ENCODE measurements at places on chromosomes 6 and 20.

DNA sequence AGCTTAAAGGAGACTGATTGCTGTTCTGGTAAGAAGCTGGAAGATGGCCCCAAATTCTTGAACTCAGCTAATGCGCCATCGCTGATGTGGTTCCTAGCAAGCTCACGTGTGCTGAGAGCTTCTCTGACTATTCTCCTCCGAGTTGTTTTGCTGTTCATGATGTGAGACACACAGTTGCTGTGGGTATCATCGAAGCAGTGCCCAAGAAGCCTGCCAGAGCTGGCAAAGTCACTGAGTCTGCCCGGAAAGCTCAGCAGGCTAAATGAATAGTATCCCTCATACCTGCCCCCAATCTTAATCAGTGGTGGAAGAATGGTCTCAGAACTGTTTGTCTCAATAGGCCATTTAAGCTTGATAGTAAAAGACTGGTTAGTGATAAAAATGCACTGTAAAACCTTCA, 28.3 kb upstream of the BCLAF1 start:
- no peak for DNase-seq
- no peaks in the 10 kb centered on the region for H3K36me3 ChIP-seq

GRCh38 chr6:6889601-6890000, 218.2 kb upstream of the RREB1 start:
- DNase-seq: no peak
- H3K27ac ChIP-seq: no peak overlapping the region
- no peaks in the 10 kb centered on the region for H3K27me3 ChIP-seq
- no peaks in the 10 kb centered on the region for H3K4me1 ChIP-seq
- no peaks in the 10 kb centered on the region for H3K36me3 ChIP-seq
- H3K4me3 ChIP-seq: no peak overlapping the region

- DNase-seq: no peak
- H3K27me3 ChIP-seq: no peaks in the 10 kb centered on the region
- no peak overlapping the region for H3K4me3 ChIP-seq
Measured at GRCh38 chr20:40739841-40740240, 50.8 kb upstream of the MAFB start.

DNA sequence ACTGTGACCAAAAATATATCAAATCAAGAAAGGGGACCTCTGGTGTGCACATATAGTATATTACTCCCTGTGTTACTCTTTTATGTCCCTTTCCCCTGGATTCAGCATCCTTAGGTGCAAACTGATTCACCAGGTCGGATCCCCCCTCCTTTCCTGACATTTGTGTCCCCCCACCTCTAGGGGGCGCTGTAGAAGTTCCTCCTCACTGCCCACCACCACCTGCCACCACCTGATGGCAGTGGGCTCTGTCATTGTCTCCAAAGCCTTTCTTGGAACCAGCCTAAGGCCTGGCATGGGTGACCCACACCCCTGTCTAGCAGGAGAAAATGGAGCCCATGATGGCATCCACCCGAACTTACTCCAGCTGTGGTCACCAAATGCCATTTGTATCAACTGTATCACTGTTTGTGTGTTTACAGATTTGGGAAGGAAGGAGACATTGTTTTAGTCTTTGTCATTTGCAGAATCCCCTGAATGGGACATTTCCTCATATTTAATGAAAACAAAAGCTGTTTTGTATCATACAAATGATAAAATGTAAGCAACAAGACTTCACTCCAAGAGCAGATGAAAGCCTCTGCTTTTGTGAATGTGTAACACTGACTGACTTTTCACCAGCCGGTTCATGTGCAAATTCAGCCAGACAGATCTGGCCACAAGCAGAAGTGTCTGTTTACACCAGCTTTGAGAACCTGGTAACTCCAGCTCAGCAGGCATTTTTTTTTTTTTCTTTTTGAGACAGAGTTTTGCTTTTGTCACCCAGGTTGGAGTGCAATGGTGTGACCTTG, 66.2 kb downstream of the ARMC2 start:
- no peaks in the 10 kb centered on the region for H3K36me3 ChIP-seq
- no peaks in the 10 kb centered on the region for H3K4me1 ChIP-seq
- no peak for DNase-seq
- no peak overlapping the region for H3K4me3 ChIP-seq

DNA sequence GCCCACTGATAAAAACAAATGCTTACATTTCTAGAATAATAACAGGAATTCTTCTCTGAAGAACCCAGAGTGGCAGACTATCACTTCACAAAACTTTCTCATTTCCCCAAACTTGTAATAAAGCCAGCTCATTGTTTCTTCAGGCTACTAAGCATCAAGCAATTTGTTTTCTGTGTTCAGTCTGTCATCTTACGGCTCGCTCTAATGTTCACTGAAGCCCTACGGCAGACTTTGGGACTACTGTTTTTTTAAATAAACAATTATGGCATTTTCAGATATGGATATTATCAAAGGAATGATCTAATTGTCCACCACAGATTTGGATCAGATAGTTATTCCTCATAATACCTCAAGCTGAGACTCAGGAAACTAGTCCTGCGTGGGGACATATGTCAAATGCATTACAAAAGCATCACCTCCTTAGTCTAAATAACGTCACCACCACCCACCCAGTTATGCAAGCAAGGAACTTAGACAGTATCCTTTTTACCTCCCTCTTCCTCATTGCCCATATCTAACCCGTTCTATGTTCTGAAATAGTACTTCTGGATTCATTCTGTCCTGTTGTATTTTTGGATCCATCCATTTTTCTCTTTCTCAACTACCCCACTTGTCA, 415.1 kb downstream of the PLCB1 start:
- H3K27me3 ChIP-seq: no peaks in the 10 kb centered on the region
- no peak overlapping the region for H3K27ac ChIP-seq
- H3K4me3 ChIP-seq: no peak overlapping the region
- H3K4me1 ChIP-seq: no peaks in the 10 kb centered on the region

DNA sequence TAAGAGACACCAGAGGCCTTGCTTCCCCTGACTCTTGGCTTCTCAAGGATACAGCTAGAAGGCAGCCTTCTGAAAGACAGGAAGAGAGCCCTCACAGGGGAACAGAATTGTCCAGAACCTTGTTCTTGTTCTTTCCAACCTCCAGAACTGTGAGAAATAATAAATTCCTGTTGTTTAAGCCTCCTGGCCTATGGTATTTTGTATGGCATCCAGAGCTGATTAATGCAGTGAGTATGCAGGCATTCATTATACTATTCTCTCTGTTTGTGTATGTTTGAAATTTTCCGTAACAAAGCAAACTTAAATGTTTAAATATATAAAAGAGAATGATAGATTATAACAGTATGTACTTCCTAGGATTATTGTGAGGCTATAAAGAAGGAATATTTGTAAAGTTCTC, 903.4 kb upstream of the FLRT3 start:
- H3K27me3 ChIP-seq: no peaks in the 10 kb centered on the region
- DNase-seq: no peak
- no peaks in the 10 kb centered on the region for H3K36me3 ChIP-seq
- no peak overlapping the region for H3K4me3 ChIP-seq
- H3K27ac ChIP-seq: no peak overlapping the region
- H3K4me1 ChIP-seq: no peaks in the 10 kb centered on the region

GRCh38 chr6:39494998-39495397, 172.5 kb upstream of the KCNK16 start:
- no peaks in the 10 kb centered on the region for H3K36me3 ChIP-seq
- H3K27ac ChIP-seq: no peak overlapping the region
- no peak overlapping the region for H3K4me3 ChIP-seq

DNA sequence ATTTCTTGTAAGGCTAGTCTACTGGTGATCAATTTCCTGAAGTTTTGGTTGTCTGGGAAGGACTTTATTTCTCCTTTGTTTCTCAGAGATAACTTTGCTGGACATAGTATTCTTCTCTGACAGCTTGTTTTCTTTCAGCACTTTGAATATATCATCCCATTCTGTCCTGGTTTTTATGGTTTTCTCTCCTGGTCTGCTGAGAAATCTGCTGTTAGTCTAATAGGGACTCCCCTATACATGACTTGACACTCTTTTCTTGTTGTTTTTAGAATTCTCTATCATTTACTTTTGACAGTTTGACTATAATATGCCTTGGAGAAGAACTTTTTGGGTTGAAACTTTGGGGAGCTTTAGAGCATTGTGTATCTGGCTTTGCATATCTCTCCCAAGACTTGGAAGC, 112.5 kb downstream of the PRL start:
- H3K36me3 ChIP-seq: no peaks in the 10 kb centered on the region
- no peaks in the 10 kb centered on the region for H3K27me3 ChIP-seq
- H3K4me1 ChIP-seq: no peaks in the 10 kb centered on the region
- DNase-seq: no peak
- H3K4me3 ChIP-seq: no peak overlapping the region

GRCh38 chr6:140909625-140910024, 1223.1 kb upstream of the GJE1 start:
- no peak overlapping the region for H3K4me3 ChIP-seq
- H3K36me3 ChIP-seq: no peaks in the 10 kb centered on the region
- no peaks in the 10 kb centered on the region for H3K4me1 ChIP-seq
- no peaks in the 10 kb centered on the region for H3K27me3 ChIP-seq

GRCh38 chr6:131063764-131064272, 773 bp upstream of the EPB41L2 start:
- peak overlapping the region; percentile 89 for H3K27ac ChIP-seq
- H3K27me3 ChIP-seq: no peaks in the 10 kb centered on the region
- peak overlapping the region; percentile 94 for H3K4me3 ChIP-seq
- no peaks in the 10 kb centered on the region for H3K4me1 ChIP-seq

GRCh38 chr6:90195094-90195829, 101.4 kb downstream of the BACH2 start:
- no peaks in the 10 kb centered on the region for H3K36me3 ChIP-seq
- no peak for DNase-seq
- H3K4me3 ChIP-seq: no peak overlapping the region
- no peaks in the 10 kb centered on the region for H3K27me3 ChIP-seq

GRCh38 chr20:14142171-14142570, 146.9 kb downstream of the MACROD2 start:
- no peaks in the 10 kb centered on the region for H3K4me1 ChIP-seq
- H3K27me3 ChIP-seq: no peaks in the 10 kb centered on the region
- DNase-seq: peak; percentile 48
- no peaks in the 10 kb centered on the region for H3K36me3 ChIP-seq
- no peak overlapping the region for H3K27ac ChIP-seq
- no peak overlapping the region for H3K4me3 ChIP-seq

GRCh38 chr20:40393197-40394079, 295.6 kb downstream of the MAFB start:
- H3K27ac ChIP-seq: no peak overlapping the region
- DNase-seq: no peak
- H3K36me3 ChIP-seq: no peaks in the 10 kb centered on the region
- no peaks in the 10 kb centered on the region for H3K4me1 ChIP-seq

- no peak overlapping the region for H3K27ac ChIP-seq
- no peaks in the 10 kb centered on the region for H3K27me3 ChIP-seq
- no peak for DNase-seq
- no peak overlapping the region for H3K4me3 ChIP-seq
- H3K4me1 ChIP-seq: peaks cover 5% of the 10 kb centered on the region
Measured at GRCh38 chr6:81762132-81762531, 9.7 kb upstream of the TENT5A start.

DNA sequence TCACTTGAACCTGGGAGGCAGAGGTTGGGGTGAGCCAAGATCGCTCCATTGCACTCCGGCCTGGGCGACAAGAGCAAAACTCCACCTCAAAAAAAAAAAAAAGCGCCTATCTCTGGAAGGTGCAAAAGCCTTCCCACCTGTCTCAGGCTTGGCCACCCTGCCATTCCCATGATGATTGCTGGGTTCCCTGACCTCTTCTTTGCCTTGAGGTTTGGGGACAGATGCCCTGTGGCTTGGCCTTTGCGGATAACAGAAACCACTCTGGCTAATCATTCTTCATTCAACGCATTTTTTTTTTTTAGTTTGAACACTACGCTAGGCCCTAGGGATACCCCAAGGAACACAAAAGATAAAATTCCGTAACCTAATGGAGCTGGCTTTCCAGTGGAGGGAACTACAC, 6.8 kb upstream of the HMGA1 start:
- no peak overlapping the region for H3K4me3 ChIP-seq
- H3K36me3 ChIP-seq: no peaks in the 10 kb centered on the region
- H3K27me3 ChIP-seq: no peaks in the 10 kb centered on the region
- H3K27ac ChIP-seq: peak overlapping the region; percentile 60
- no peaks in the 10 kb centered on the region for H3K4me1 ChIP-seq
- DNase-seq: no peak

- DNase-seq: no peak
- no peaks in the 10 kb centered on the region for H3K36me3 ChIP-seq
- no peak overlapping the region for H3K27ac ChIP-seq
- H3K27me3 ChIP-seq: no peaks in the 10 kb centered on the region
- no peaks in the 10 kb centered on the region for H3K4me1 ChIP-seq
- no peak overlapping the region for H3K4me3 ChIP-seq
Measured at GRCh38 chr6:53803081-53803860, 8.5 kb downstream of the LRRC1 start.

GRCh38 chr6:159331451-159331850, 162.3 kb downstream of the FNDC1 start:
- DNase-seq: no peak
- H3K4me3 ChIP-seq: no peak overlapping the region
- no peaks in the 10 kb centered on the region for H3K36me3 ChIP-seq
- no peaks in the 10 kb centered on the region for H3K4me1 ChIP-seq

- no peaks in the 10 kb centered on the region for H3K36me3 ChIP-seq
- no peak for DNase-seq
- H3K4me3 ChIP-seq: no peak overlapping the region
- no peaks in the 10 kb centered on the region for H3K4me1 ChIP-seq
- H3K27me3 ChIP-seq: no peaks in the 10 kb centered on the region
Measured at GRCh38 chr20:33671573-33672288, 2.5 kb downstream of the NECAB3 start.

GRCh38 chr6:36121787-36122494, 8.4 kb upstream of the MAPK13 start:
- no peaks in the 10 kb centered on the region for H3K27me3 ChIP-seq
- peaks cover 6% of the 10 kb centered on the region for H3K4me1 ChIP-seq
- no peak for DNase-seq
- H3K4me3 ChIP-seq: no peak overlapping the region
- peak overlapping the region; percentile 91 for H3K27ac ChIP-seq
- H3K36me3 ChIP-seq: no peaks in the 10 kb centered on the region

DNA sequence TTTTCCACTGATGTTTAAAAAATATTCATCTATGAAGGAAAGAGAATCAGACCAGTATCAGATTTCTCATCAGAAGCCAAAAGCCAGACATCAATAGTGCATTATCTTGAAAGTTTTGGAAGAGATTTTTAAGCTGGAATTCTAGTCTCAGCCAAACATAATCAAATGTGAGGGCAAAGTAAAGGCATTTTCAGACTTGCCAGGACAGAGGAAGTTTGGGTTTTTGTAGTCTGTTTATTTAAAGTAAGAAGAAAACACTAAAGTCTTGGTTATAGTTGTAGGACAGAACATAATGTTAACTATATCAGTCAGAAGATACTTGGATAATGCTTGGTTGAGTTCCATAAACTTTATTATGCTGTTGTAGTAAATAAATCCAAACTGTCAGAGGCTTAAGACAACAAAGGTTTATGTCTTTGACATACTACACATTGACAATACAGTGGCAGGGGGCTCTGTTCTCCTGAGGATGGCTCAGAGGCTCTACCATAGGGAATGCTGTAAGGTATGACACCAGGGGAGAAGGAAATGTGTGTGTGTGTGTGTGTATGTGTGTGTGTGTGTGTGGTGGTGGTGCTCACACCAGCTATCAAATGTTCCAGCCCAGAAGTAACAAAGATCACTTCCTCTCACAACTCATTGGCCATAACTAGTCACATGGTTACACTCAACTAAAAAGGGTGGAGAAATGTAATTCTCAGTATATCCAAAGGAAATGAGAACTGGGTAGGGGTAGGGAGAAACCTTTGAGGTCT, 26.7 kb upstream of the YWHAB start:
- DNase-seq: no peak
- H3K4me3 ChIP-seq: no peak overlapping the region
- H3K4me1 ChIP-seq: no peaks in the 10 kb centered on the region
- no peaks in the 10 kb centered on the region for H3K27me3 ChIP-seq
- H3K27ac ChIP-seq: no peak overlapping the region
- no peaks in the 10 kb centered on the region for H3K36me3 ChIP-seq

Measured in breast epithelium (tissue), 4 donors.